Heart right ventricle (tissue), 16 donors: ENCODE measurements at places on chromosomes 12 and 14. TPM values are rescaled to one million over a fixed set of nuclear protein-coding genes. Genes with fewer than 3 reads are reported as not detected.

- no peak for DNase-seq
Observed at GRCh38 chr12:51281202-51281924, 11.1 kb upstream of the SMAGP start.

DNA sequence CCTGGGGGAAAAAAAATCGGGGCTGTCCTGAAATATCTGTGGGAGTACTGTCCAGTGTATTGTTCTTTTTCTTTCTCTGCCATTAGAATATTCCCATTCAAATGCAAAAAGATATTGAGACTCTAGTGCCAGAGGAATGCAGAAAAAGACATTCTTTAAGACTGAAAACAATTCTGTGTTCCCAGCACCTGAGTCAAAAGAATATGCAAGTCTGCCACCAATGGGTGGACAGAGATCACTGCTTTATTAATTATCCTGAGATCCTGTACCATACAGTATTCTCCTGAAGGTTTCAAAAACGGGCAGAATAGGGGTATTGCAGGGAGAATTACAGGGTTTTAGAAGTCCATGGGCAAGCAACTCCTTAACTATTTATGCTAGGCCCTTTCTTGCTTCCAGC is 361.8 kb downstream of the C12orf50 start:
- DNase-seq, result no peak

DNA sequence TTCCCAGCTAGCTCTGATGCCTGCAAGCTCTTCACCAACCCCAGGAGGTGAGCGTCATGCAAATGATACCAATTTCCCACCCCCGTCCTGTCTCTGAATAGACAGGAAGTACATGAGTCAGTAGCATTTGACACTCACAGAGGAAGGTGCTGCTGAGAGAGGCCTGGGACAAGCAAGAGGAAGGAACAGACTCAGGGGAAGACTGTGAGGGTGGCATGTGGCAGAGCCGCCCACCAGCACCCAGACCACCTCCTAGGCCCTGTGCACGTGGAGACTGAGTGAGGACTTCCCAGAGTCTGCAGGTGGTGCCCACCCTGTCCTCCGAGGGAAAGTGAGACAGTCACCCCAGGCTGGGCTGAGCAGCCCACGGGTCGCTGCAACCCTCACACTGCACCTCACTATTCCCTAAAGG is 199.5 kb upstream of the SFSWAP start:
- no peak for DNase-seq

- DNase-seq, result no peak
Observed at GRCh38 chr12:118959348-118959747, 22.0 kb upstream of the SRRM4 start.

DNA sequence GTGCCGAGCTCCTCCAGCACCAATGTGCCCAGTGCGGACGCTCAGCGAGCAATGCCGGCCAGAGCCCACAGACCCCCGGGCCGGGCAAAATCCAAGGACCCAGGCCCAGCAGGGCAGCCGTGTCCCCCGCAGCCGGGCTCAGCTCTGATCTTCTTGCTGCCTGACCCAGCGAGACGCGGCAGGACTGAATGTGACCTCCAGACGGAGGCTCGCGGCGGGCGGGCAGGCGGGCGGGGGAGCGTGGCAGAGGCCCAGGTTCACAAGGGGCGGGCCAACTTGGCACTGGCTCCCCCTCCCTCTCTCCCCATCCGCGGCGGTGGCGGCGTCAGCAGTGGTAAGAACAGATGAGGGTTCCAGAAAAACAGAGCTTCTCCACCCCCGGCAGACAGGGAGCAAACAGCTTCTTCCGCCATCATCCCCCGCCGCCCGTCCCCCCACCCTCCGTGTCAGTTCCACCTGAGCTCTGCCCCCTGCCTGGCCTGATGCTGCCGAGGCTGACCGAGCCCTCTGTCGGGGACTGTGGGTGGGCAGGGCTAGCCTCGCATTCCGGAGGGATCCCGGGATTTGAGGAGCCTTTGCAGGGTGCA is 94.3 kb downstream of the RFLNA start:
- peak; percentile 89 for DNase-seq

GRCh38 chr12:76813265-76813664 is 49.4 kb downstream of the ZDHHC17 start:
- DNase-seq, result no peak

DNA sequence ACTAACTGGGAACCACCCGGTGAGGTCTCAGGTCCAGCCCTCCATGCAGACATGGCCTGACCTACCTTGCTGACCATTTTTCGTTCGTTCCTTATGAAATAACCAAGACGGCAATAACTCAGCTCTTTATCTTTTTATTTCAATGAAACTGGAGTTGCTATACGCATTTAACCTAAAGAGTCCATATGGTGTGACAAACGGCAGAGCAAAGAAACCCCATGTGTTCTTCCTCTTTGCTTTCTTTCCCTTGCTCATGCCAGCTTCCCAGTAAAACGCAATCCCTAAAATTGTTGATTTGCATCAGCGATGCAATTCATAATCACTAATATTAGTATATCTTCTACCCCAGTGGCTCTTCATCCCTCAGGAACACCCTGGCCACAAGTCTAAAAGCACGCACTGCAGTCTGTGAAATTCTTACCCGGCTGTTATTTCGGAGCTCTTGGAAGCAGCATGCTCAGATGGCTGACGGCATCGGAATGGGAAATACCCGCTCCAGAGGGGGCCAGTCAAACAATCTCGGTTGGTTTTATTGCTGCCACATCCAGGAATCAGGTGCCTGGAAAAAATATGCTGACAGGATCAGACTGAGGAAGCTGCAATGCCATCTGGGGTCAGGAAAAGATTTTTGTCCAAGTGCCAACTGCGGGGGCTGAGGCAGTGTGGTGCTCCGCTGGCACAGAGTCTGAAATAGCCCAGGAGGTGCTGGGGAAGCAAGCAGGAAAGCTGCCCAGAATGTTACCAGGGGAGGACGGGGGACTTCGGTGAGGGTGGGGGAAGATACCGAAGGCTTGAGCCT is 28.2 kb upstream of the KCNA1 start:
- DNase-seq, result no peak

DNA sequence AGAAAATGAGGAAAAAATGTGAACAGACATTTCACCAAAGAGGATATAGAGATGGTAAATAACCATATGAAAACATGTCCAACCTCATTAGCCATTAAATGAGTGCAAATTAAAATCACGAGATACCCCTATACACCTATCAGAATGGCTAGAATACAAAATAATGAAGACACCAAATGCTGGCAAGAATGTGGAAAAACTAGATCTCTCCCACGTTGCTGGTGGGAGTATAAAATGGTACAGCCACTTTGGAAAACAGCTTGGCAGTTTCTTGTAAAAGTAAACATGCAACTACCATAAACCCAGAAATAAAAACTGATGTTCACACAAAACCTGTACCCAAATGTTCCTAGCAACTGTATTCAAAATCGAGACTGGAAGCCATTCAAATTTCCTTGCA is 38.3 kb upstream of the TCL1B start:
- no peak for DNase-seq

The LTBR gene
- 38.3 TPM for polyA plus RNA-seq

The SELPLG gene
- polyA plus RNA-seq, result 0.88 TPM
